ENCODE measurements at places on chromosomes 2 and 18. TPM values are rescaled to one million over a fixed set of nuclear protein-coding genes. Genes with fewer than 3 reads are reported as not detected.

- DNase-seq = peak; percentile 90
- no peaks in the 10 kb centered on the region for H3K27me3 ChIP-seq
- peak overlapping the region; percentile 7 for H3K27ac ChIP-seq
- H3K4me3 ChIP-seq = no peak overlapping the region
- H3K36me3 ChIP-seq = no peaks in the 10 kb centered on the region
Measured at GRCh38 chr2:235605312-235606003, 111.6 kb downstream of the AGAP1 start.

- H3K27me3 ChIP-seq = no peaks in the 10 kb centered on the region
- no peak for DNase-seq
- no peak overlapping the region for H3K4me3 ChIP-seq
- no peaks in the 10 kb centered on the region for H3K4me1 ChIP-seq
Measured at GRCh38 chr2:128364441-128364911, 45.8 kb upstream of the HS6ST1 start.

GRCh38 chr2:85674417-85674816 lies 6.4 kb upstream of the SFTPB start:
- no peak overlapping the region for H3K27ac ChIP-seq
- no peak for DNase-seq
- H3K27me3 ChIP-seq = no peaks in the 10 kb centered on the region
- no peak overlapping the region for H3K4me3 ChIP-seq
- no peaks in the 10 kb centered on the region for H3K36me3 ChIP-seq

GRCh38 chr2:96153991-96154431 lies 8.8 kb upstream of the DUSP2 start:
- DNase-seq = no peak
- no peaks in the 10 kb centered on the region for H3K4me1 ChIP-seq
- no peak overlapping the region for H3K27ac ChIP-seq
- H3K4me3 ChIP-seq = no peak overlapping the region

- H3K4me1 ChIP-seq = no peaks in the 10 kb centered on the region
- H3K36me3 ChIP-seq = no peaks in the 10 kb centered on the region
- DNase-seq = no peak
- H3K4me3 ChIP-seq = no peak overlapping the region
Measured at GRCh38 chr2:70796262-70796661, 5.8 kb upstream of the FIGLA start.

DNA sequence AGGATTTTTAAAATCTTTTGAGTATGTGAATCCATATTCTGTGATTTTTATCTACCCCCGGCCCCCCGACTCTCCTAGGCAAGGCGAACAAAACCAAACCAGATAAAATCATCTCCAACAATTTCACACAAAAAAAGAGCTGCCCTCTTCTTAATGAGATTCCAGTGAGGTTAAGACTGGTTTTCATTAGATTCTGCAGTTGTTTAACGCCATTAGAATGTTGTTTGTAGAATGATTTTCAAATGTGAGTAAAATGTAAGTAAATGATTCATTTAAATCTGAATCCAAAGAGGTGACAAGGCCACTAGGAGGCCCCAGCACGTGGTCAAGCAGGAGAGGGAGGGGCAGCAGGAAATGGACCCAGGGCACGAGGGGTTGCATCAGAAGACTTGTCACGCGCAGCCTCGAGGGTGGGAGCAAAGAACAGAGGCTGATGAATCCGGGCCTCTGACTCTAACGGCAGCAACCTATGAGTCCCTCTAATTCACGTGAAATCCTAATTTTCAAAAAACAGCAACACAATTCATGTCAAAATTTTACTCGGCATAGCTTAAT lies 24.3 kb upstream of the KLHL29 start:
- H3K36me3 ChIP-seq = no peaks in the 10 kb centered on the region
- no peak for DNase-seq
- no peak overlapping the region for H3K4me3 ChIP-seq
- H3K27me3 ChIP-seq = peaks cover 4% of the 10 kb centered on the region

GRCh38 chr2:187475499-187476248 lies 27.6 kb upstream of the CALCRL start:
- peaks cover 31% of the 10 kb centered on the region for H3K36me3 ChIP-seq
- H3K27ac ChIP-seq = no peak overlapping the region
- no peak overlapping the region for H3K4me3 ChIP-seq
- no peaks in the 10 kb centered on the region for H3K4me1 ChIP-seq
- H3K27me3 ChIP-seq = no peaks in the 10 kb centered on the region
- no peak for DNase-seq

DNA sequence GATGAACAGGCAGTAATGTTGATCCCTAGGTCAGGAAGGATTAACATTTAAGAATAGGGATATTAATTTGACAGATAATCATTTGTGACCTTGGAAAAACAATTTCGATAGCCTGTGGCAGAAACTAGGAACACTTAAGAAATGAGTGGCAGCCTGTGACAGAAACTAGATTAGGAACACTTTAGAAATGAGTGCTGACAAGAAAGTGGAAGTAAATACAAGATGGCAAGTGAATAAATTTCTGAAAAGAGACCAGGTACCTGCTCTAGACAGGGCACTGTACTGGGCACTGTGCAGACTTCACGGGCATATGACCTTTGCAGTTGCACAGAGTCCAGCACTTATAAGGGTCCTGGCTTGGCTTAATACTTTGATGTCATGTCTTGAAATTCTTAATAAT lies 5.5 kb upstream of the HNRNPA3 start:
- H3K4me1 ChIP-seq = peaks cover 13% of the 10 kb centered on the region
- DNase-seq = no peak
- no peak overlapping the region for H3K4me3 ChIP-seq
- no peaks in the 10 kb centered on the region for H3K27me3 ChIP-seq
- H3K27ac ChIP-seq = no peak overlapping the region
- no peaks in the 10 kb centered on the region for H3K36me3 ChIP-seq

GRCh38 chr2:61700464-61700863 lies 153.4 kb downstream of the FAM161A start:
- no peak overlapping the region for H3K4me3 ChIP-seq
- DNase-seq = no peak
- H3K27ac ChIP-seq = no peak overlapping the region
- H3K4me1 ChIP-seq = no peaks in the 10 kb centered on the region
- H3K27me3 ChIP-seq = no peaks in the 10 kb centered on the region

DNA sequence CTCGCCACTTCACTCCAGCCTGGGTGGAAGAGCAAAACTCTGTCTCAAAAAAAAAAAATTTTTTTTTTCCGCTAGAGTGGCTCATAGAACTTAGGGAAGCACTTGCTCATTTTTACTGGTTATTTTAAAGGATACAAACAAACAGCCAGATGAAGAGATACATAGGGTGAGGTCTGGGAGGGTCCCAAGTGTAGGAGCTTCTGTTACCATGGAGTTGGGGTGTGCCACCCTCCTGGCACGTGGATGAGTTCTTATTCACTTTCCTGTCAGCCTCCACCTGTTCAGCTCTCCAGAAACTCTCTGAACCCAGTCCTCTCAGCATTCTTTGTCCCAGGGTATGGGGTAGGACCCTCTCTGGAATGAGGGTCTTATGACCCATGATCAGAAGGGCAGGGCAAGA lies 4.9 kb upstream of the MAT2A start:
- no peak overlapping the region for H3K4me3 ChIP-seq
- no peaks in the 10 kb centered on the region for H3K27me3 ChIP-seq
- no peaks in the 10 kb centered on the region for H3K36me3 ChIP-seq
- no peak for DNase-seq
- H3K27ac ChIP-seq = no peak overlapping the region

- H3K27ac ChIP-seq = no peak overlapping the region
- no peak overlapping the region for H3K4me3 ChIP-seq
- H3K4me1 ChIP-seq = no peaks in the 10 kb centered on the region
- no peaks in the 10 kb centered on the region for H3K36me3 ChIP-seq
- peaks cover 18% of the 10 kb centered on the region for H3K27me3 ChIP-seq
- DNase-seq = no peak
Measured at GRCh38 chr2:26581991-26582842, 58.9 kb downstream of the CIB4 start.

DNA sequence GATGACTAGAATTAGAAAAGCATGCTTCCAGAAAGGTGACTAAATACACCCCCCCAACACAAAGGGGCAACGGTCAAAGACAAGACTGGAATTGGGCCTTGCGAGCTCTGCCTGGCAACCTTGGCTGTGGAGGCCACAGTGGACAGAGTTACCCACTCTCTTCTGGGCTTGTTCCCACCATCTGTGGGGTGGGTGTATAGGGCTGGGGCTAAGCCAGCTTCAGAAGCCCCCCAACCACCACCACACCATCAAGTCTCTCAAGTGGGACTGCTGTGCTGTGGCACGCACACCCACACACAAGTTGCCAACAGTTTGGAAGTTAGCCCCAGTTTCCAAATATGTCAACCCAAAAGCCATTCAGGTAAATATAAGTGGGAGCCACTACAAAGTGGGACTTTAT lies 7.8 kb downstream of the NFE2L2 start:
- no peaks in the 10 kb centered on the region for H3K27me3 ChIP-seq
- no peak overlapping the region for H3K4me3 ChIP-seq
- H3K36me3 ChIP-seq = no peaks in the 10 kb centered on the region

DNA sequence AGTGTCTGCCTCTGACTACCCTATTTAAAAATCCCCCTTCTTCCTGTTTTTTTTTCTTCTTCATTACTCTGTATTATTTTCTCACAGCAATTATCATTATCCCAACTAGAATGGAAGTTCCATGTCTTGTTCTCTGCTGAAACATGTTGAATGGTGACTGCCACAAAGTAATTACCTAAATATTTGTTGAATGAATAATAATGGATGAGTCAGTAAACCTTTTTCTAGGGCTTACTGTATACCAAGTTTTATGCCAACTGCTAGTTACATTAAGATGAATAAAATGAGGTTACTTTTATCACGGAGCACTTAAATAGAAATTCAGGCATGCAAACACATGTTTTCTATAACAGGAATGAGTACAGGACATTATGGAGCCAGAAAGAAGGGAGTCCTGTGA lies 490.6 kb downstream of the THSD7B start:
- H3K4me1 ChIP-seq = no peaks in the 10 kb centered on the region
- no peak overlapping the region for H3K27ac ChIP-seq
- H3K4me3 ChIP-seq = no peak overlapping the region
- H3K36me3 ChIP-seq = no peaks in the 10 kb centered on the region
- no peaks in the 10 kb centered on the region for H3K27me3 ChIP-seq

GRCh38 chr18:13199169-13199568 lies 19.4 kb upstream of the LDLRAD4 start:
- no peak overlapping the region for H3K4me3 ChIP-seq
- no peaks in the 10 kb centered on the region for H3K36me3 ChIP-seq
- H3K4me1 ChIP-seq = no peaks in the 10 kb centered on the region
- DNase-seq = no peak
- no peak overlapping the region for H3K27ac ChIP-seq
- no peaks in the 10 kb centered on the region for H3K27me3 ChIP-seq

DNA sequence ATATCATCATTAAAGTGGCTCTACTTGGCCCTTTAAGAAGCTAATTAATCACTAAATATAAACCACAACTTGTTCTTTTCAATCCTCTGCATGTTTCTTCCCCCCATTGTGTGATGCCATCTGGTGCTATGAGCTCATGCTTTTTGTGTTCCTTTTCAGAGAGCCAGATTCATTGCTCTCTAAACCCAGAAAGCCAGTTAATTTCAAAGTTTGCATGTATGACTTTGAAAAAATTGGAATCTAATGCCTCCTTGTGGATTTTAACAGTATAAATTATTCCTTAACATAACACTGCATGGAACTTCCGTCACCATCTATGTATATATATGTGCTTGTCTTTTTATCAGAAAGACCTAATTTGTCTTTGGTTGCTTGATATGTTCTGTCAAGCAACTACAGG lies 31.1 kb downstream of the TMEM178A start:
- H3K36me3 ChIP-seq = no peaks in the 10 kb centered on the region
- no peak overlapping the region for H3K4me3 ChIP-seq
- H3K4me1 ChIP-seq = peaks cover 16% of the 10 kb centered on the region

- no peaks in the 10 kb centered on the region for H3K4me1 ChIP-seq
- H3K36me3 ChIP-seq = no peaks in the 10 kb centered on the region
- H3K27me3 ChIP-seq = no peaks in the 10 kb centered on the region
- no peak overlapping the region for H3K4me3 ChIP-seq
- DNase-seq = no peak
Measured at GRCh38 chr2:212484563-212485080, 54.0 kb downstream of the ERBB4 start.

DNA sequence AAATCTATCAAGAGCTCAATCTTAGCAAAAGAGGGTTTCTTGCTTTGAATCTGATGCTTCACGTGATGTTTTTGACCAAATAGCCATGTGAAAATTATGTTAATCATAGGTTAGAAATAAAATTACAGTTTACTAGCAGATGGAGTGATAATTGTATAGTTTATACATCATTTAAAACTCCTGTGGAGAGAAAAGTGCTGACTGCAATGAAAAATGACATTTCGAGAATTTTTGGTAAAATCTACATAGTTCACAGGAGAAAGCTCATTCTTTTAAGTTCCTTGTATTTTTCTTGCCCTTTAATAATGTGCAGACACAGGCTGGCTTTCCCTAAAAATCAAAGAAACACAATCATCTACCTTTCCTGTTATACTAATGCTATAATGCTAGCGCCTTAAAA lies 33.2 kb downstream of the RBKS start:
- DNase-seq = no peak
- no peaks in the 10 kb centered on the region for H3K27me3 ChIP-seq
- H3K4me3 ChIP-seq = no peak overlapping the region
- H3K36me3 ChIP-seq = no peaks in the 10 kb centered on the region

- H3K27me3 ChIP-seq = peaks cover 27% of the 10 kb centered on the region
- peaks cover 38% of the 10 kb centered on the region for H3K4me1 ChIP-seq
- no peaks in the 10 kb centered on the region for H3K36me3 ChIP-seq
- peak overlapping the region; percentile 59 for H3K4me3 ChIP-seq
Measured at GRCh38 chr2:27264753-27265535, 2.1 kb upstream of the SLC30A3 start.

DNA sequence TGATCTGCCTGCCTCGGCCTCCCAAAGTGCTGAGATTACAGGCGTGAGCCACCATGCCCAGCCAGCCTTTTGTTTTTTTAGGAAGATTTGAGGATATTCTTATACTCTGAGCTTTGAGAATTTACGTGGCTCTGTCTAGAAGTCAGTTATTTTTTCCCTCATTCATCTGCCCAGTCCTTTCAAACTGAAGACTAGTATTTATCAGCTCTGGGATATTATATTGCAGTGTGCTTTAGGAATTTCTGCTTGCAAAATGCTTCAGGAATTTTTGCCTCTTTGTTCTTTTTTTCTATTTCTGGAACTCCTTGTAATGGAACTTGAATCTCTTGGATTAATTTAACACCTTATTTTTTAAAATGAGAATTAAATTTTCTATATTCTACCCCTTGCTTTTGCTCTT lies 22.6 kb downstream of the ACSL3 start:
- no peak overlapping the region for H3K4me3 ChIP-seq
- no peaks in the 10 kb centered on the region for H3K27me3 ChIP-seq
- peak overlapping the region; percentile 39 for H3K27ac ChIP-seq
- no peak for DNase-seq

- no peaks in the 10 kb centered on the region for H3K4me1 ChIP-seq
- DNase-seq = no peak
- H3K4me3 ChIP-seq = no peak overlapping the region
- no peaks in the 10 kb centered on the region for H3K27me3 ChIP-seq
- H3K27ac ChIP-seq = no peak overlapping the region
Measured at GRCh38 chr2:105082107-105082506, 44.2 kb downstream of the MRPS9 start.

GRCh38 chr2:168375195-168375798 lies 80.8 kb upstream of the CERS6 start:
- H3K4me1 ChIP-seq = no peaks in the 10 kb centered on the region
- no peaks in the 10 kb centered on the region for H3K36me3 ChIP-seq
- no peak overlapping the region for H3K27ac ChIP-seq
- no peak for DNase-seq

Gene ZFP36L2
- polyA plus RNA-seq = 29.5 TPM

Gene SERPINB11
- polyA plus RNA-seq = not detected

Gene CLHC1
- polyA plus RNA-seq = 2.6 TPM

Gene ZNF521
- 1.5 TPM for polyA plus RNA-seq

Gene MFSD6
- polyA plus RNA-seq = 11.8 TPM

Gene HNMT
- 4.5 TPM for polyA plus RNA-seq

Gene MRPL44
- 40.4 TPM for polyA plus RNA-seq

Gene PDCD1
- polyA plus RNA-seq = 3.3 TPM

Gene ANKRD30BL
- not detected for polyA plus RNA-seq

Gene DARS1
- polyA plus RNA-seq = 90.0 TPM

Gene IL1F10
- polyA plus RNA-seq = not detected

Gene MAP3K19
- polyA plus RNA-seq = not detected

Gene AKAIN1
- polyA plus RNA-seq = not detected

Measured in heart left ventricle (tissue), 16 donors.